ENCODE measurements at places on chromosomes 1 and 21. TPM values are rescaled to one million over a fixed set of nuclear protein-coding genes. Genes with fewer than 3 reads are reported as not detected.
A peak's percentile ranks its signal among the peaks of the same experiment; 100 is the strongest.

Gene KIF2C
- 11.7 TPM for total RNA-seq

Gene ACTA1
- total RNA-seq: not detected

GRCh38 chr1:228405979-228406228 lies 731 bp downstream of the TRIM11 start:
- DNase-seq: no peak

GRCh38 chr1:75668813-75669212 lies 55.7 kb upstream of the ACADM start:
- no peak for DNase-seq

GRCh38 chr1:40226192-40226591 lies 21.5 kb upstream of the TMCO2 start:
- no peak for DNase-seq

DNA sequence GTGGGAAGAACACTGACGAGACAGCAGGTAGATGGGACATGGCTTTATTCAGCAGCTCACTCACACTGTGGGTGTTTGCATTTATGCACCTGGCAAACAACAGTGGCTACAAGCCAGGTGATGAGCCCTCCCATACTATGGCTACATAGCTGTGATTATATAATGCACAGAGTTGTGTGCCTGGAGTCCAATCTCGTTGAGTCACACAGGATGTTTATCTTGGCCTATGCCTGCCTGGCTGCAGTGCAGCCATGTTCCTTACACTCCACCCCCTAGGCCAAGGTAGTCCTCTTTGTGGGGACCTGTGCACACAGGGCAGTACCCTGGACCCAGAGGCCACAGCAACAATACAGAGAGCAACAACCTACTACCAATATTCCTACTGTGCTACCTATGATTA lies 1643.8 kb downstream of the MRPL39 start:
- DNase-seq: no peak

GRCh38 chr1:206962272-206962671 lies 8.0 kb downstream of the FCAMR start:
- DNase-seq: no peak

DNA sequence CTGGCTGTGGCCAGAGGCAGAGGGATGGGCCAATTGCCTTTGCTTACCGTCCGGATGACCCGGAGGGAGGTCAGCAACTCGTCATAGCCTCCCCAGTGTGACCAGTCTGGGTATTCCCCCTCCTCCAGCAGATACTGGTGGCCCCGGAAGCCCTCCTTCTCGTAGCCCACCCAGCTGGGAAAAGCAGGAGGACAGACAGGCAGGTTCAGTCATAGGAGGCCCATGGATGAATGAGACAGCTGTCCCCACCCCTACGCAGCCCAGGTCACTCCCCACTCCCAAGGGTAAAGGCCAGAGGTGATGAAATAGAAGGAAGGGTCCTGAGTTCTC lies 16.8 kb downstream of the CRYBG2 start:
- DNase-seq: no peak

GRCh38 chr1:153540394-153541361 lies at the start of gene S100A5:
S100A5 (minus strand) TSS chr1:153540934; CDS start chr1:153540191, 743 bp downstream.
- no peak for DNase-seq

GRCh38 chr1:246492611-246493245 lies 14.4 kb downstream of the SMYD3 start:
- DNase-seq: peak; percentile 87

GRCh38 chr1:55530749-55531478 lies 315.8 kb upstream of the USP24 start:
- DNase-seq: no peak
